Fibroblast of mammary gland (primary cell): ENCODE measurements at places on chromosomes 1 and 21.

- DNase-seq, result no peak
Observed at GRCh38 chr1:1054099-1054700, 19.9 kb downstream of the RNF223 start.

DNA sequence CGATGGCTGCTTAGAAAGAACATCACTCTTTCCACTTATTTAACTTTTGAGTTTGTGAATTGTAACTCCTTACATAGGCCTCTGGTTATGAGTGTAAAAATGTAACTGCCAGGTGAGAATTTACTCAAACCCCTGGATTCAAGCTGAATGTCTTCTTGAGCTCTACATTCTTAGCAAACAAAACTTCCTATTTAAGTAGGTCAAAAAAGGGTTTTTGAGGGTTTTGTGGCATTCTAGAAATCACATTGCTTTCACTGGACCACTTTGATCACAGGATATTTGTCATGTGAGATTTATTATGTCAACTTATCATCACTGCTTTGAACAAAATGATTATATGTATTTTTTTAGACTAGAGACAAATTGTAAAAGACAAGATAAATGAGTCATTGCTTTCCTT lies 5.7 kb downstream of the IL23R start:
- no peak for DNase-seq

DNA sequence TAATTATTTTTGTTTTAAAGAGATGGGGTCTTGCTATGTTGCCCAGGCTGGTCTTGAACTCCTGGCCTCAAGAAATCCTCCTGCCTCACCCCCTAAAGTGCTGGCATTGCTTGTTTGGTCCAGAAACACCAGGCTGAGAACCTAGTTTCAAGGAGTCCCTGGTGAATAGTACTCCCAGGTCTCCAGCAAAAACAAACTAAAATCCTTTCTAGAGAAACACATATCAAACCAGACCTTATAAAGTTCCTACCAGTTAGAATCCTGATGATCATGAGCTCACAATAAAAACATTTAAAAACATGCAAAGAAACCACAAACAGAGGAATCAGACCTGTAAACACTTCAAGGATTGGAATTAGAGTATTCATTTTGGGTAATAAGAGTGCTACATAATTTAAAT lies 34.4 kb upstream of the PADI1 start:
- DNase-seq, result peak; percentile 41

- no peak for DNase-seq
Observed at GRCh38 chr21:33067043-33067442, 2.9 kb upstream of the OLIG1 start.

DNA sequence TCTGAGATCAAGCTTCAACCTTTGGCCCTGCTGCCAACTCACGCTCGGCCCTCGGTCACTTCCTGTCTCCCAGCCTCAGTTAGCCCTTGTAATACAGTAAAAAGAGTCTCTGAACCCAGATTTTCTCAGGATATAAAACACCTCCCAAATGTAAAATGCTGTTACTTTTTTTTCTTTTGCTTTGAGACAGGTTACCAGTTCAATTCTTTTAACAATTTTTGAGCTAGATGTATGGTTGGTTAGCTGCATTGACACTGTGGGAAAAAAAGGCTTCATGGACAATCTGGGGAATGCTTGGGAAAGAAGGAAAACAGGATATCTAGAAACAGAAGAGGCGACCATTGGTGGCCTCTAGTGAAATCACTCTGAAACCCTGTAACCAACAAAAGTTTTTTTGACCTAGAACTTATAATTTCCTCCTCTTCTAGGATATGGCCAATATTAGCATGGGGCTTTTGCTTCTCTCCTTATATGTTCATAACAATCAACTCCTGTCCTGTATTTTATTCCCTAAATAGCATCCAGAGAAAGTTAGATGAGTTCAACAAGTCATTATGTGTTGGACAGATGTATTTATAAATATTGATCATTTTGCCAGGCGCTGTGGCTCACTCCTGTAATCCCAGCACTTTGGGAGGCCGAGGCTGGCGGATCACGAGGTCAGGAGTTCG lies 1.3 kb downstream of the CMPK1 start:
- DNase-seq, result peak; percentile 78

DNA sequence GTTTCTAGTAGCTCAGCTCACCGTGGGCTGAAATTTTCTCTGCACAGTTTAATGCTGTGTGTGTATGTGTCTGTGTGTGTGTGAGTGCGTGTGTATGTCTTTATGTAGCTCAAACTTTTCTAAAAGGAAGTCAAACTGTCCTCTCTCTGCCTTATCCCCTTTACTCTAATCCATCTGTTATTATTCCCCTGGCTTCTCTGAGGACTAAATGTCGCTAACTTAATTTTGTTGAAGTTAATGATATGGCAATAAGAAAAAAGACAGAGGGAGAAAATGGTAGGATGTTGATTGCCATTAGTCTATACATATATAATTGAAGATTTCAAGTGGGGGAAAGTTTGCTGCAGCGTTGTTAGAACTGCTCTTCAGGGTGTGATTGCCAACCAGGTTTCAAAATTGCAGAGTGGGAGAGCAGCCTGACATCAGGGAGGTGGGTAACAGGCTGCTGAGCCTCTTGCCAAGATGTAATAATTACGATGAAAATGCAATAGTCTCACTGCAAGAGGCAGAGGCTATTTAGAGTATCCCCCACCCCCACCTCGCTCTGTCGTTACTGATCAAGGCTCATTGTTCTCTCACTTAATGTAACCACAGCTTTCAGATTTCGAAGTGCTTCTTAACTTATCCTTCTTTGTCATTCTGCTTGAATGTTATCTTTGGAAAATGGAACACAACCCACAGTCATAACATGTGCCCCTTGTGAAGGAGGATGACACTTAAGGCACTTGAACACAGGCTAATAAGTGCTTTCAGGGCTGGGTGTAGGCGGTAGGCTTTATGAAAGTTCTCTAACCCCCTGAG lies 559.0 kb upstream of the PLXNA2 start:
- DNase-seq, result no peak

- no peak for DNase-seq
Observed at GRCh38 chr1:87759421-87760087, 430.9 kb downstream of the LMO4 start.

DNA sequence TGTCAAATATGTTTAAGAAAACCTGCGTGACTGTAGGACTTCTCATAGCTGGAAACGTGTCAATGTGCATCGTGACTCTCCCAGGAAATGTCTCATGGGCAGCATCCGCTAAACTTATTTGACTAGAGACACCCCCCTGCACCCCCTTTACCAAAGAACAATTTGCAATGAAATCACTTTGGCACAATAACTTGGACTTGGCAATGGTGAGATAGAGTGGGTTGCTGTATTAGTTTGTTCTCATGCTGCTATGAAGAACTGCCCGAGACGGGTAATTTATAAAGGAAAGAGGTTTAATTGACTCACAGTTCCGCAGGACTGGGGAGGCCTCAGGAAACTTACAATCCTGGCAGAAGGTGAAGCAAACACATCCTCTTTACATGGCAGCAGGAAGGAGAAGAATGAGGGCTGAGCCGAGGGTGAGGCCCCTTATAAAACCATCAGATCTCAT lies 13.8 kb downstream of the CLDN14 start:
- DNase-seq, result peak; percentile 15

- DNase-seq, result no peak
Observed at GRCh38 chr21:45724345-45724961, 80.9 kb downstream of the PCBP3 start.
